ENCODE measurements at places on chromosomes 6 and 20.

- ATAC-seq = peak; percentile 62
Measured at GRCh38 chr6:52529311-52529710, 47.5 kb downstream of the TRAM2 start.

DNA sequence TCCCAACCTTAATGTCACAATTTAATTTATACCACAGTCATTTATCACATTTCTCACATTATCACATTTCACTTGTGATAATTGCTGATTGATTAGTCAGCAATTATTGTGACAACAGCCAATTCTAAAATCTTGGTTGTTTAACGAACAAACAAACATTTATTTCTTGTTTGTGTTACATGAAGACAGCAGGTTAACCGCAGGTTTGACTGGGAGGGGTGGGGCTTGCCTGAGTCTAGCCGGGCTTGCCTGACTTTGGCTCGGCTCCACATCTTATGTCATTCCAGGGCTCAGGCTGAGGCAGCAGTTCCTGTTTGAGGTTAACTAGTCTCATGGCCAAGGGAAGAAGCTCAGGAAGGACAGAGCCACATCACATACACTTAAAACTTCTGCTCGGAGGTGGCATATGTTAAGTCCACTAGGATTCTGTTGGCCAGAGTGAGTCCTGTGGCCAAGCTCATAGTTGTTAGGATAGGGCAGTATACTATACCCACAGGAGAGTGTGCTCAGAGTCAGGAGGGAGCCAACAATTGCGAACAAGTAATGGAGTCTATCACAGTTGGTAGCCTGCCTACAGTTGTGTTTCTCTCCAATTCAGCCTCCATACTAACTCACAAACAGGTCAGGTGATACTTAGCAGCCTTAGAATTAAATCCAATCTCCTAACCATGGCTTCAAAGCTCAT lies 90.0 kb upstream of the IFNGR1 start:
- ATAC-seq = no peak

- ATAC-seq = no peak
Measured at GRCh38 chr6:138520463-138520862, 21.2 kb upstream of the NHSL1 start.

- ATAC-seq = peak; percentile 99
Measured at GRCh38 chr6:137389150-137389704, 105.0 kb downstream of the OLIG3 start.

DNA sequence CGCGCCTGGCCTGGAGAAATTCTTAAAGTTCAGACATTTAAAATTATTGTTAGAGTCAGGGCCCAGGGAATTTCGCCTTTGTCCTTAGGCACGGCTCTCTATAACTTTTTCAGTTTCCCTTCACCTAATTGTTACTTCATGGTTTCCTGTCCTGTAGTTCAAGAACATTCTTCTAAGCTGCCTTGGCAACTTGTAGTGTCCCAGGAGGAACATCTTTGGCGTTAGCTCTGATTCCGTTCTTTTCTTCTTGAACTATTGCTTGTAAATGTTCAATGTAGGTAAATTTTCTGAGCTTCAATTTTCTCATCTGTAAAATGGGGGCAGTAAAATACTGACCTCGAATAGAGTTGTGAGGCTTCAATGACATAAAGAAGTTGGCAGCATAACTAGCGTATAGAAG lies 41.8 kb downstream of the TIAM2 start:
- ATAC-seq = no peak

- no peak for ATAC-seq
Measured at GRCh38 chr20:57934913-57935312, 225.1 kb upstream of the PMEPA1 start.

- no peak for ATAC-seq
Measured at GRCh38 chr6:10398446-10399218, 16.2 kb downstream of the TFAP2A start.

DNA sequence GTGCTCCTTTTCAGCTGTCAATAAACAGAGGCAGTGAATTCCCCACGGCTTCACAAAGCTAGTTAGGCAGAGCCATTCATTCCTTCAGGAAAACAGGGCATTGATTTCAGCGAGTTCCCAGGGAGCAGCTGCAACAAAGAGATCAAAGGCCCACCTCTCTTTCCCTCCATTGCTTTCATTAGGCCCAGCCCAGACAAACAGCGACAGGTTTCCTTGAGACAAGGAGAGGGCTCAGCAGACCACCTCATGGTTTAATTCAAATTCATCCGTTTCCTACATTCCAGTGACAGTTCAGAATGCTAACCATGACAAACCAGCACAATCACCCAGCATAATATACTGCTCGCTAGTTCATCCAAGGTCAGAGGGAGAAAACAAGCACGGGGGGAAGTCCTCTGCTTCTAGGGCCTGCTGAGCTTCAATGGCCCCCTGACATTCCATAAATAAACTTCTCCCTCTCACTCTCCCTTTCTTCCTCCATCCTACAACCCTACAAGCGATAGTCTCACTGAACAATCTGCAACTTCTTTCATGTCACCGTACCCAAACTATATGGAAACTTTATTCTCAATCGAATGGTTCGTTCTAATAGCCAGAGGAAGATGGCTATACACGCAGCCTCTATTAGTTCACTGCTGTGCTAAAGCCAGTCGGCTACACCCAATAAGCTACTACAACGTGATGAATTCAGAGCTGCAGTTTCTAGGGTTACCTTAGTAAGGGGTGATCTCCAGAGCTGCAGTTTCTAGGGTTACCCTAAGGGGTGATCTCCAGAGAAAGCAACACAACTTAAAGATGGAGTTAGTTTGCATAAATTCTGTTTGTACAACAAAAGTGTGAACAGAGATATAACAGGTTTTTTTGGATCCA lies 34.7 kb downstream of the PLAGL1 start:
- ATAC-seq = no peak
